ENCODE measurements at places on chromosomes 13 and 19.

- DNase-seq = no peak
Observed at GRCh38 chr13:34862716-34863115, 79.4 kb upstream of the NBEA start.

DNA sequence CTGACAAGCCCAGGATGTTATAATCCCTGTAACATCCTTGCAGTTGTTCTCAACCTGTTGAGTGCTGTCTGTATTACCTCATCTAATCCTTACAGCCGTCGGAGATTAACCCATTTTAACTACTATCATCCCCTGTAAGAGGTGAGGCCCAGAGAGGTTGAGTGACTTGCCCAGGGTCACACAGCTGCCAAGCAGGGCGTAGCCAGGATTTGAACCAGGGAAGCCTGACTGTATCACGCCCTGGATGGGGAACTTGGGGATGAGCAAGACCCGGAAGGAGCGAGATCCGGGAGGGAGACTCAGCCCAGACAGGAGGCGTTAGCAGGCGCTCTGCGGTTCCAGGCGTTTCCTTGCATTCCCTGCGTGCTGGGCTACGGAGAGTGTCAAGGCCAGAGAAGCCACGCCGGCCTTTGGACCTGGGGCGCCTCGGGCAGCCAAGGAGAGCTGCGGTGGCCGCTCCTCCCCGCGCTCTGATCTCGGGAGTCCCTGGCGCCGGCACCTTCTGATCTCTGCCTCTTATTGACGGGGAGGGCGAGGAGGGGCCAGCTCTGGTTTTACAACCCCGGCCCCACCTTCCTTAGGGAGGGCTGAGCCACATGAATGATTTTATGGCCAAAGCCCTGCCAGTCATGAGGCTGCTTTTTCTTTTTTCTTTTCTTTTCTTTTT, 6.2 kb downstream of the SULT2B1 start:
- DNase-seq = peak; percentile 52

DNA sequence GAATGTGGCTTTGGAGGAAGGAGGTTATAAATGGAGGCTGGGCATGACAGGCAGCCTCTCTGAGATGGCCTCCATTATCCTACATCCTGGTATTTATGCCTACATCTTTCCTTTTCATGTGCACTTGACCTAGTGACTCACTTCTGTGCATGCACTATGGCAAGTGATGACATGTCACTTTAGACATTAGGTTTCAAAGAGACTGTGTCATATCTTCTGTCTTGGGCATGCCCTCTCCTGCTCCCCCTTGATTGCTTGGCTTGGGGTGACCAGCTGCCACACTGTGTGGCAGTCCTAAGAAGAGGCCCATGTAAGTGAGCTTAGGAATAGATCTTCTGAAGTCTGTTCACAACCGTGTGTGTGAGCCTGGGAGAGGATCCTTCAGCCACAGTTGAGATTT, 472.8 kb downstream of the FGF9 start:
- DNase-seq = no peak

DNA sequence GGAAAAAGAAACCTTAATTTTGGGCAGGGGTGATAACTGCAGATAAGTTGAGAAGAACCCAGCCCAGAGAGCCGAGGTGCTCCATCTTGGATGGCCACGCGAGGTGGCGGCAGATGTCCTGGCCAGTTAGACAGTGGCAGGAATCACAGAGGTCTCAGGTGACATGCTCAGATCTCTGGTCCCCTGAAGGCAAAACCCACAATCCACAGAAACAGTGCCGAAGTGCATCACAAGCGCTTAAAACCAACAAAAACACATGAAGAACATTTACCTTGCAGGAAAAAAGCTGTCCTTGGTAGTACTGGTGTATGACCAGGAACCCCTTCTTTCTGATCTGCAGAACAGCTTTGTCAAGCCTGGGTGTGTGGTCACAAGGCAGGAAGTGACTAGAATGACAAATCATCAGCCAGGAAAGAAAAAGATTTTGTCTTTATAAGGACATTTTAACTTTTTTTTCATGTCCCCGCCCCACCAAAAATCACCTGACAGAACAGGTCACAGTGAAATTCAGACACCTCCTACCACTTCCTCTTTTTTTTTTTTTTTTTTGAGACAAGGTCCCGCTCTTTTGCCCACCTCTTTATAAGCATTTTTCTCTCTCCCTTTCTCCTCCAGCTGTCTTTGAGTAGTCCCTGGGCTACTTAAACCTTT, at the start of gene LCP1:
Gene LCP1 (minus strand): TSS at position 338 of the 651 bp plus-strand sequence. CDS start 22,515 bp downstream, outside the sequence.
- peak; percentile 88 for DNase-seq
